ENCODE measurements at places on chromosomes 12 and 14.

DNA sequence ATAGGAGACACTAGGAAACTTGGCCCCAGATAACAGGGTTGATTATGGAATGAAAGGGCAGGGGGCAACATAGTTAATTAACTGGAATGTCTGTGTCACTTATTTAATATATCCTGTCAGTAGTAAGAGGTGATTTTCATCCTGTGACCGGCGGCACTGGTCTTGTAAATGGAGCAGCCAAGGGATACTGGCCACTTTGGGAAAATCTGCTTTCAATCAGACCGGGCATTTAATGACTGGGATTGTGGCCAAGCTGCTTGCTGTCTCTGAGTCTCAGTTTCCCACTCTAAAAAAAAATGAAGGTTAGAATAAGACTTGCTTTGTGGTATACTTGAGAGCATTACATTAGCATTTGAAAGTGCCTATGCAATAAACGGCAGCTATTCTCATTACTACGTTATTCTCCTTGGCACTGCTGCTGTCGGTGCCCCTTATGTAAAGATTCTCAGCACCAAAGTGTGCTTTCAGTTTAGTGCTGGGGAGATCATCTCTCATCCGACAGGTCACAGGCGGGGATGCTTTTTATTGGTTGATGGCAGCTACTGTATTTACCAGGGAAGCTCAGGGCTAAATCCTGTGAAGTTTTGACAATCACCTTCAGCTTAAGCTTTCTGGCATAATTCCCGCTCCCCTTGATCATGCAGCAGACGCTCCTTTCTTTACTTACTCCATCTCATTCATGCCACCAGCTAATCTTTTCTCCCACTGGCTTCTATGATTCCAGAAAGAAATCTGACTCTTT lies 162.1 kb downstream of the ESRRB start:
- DNase-seq: no peak

DNA sequence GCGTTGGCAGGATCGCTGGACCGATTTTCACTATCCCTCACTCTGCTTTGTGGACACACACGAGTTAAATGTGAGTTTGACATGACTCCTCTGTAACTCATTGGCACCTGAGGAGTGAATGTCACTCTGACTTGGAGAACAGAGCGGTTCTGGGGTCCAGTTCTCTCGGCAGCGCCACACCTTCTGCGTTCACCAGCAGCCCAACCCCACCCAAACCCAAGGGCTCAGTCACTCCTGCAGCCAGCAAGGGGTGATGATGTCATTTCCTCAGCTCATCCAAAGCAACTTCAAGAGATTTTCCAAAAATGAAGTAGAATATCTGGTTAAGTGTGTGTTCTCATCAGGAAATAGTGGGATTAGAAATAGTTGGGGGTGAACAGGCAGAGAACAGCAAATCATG lies 36.3 kb downstream of the ADGRD1 start:
- DNase-seq: no peak

- no peak for DNase-seq
Observed at GRCh38 chr12:93311827-93312226, 65.9 kb upstream of the NUDT4 start.

DNA sequence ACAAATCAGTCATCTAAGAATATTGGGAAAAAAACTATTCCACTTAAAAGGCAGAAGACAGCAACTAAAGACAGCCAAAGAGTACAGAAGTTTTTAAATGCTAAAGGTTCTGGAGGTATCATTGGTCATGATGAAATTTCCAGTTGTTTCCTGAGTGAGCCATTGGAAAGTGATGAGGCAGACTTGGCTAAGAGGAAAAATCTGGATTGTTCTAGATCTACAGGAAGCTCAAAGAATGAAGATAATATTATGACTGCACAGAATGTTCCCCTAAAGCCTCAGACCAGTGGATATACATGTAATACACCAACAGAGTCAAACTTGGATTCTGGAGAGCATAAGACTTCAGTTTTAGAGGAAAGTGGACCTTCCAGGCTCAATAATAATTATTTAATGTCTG lies 22.8 kb downstream of the GALNT4 start:
- DNase-seq: no peak

DNA sequence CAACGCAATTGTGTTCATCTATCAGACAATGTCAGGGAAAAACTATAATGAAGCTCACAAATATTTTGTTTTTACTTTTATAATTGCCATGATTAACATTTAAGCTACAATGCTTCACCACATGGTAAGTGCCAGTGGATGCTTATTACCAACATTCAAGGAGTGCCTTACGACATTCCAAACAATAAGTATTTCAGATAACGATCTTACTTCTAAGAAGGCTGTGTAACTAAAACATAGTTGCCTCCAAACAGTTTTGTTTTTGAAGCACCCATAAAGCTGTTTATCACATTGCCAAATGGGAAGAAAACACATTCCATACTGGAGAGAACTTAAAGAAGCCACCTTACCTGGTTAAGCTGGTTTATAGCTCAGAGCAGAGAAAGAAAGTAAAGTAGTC lies 78.8 kb downstream of the RPS6KA5 start:
- DNase-seq: no peak

DNA sequence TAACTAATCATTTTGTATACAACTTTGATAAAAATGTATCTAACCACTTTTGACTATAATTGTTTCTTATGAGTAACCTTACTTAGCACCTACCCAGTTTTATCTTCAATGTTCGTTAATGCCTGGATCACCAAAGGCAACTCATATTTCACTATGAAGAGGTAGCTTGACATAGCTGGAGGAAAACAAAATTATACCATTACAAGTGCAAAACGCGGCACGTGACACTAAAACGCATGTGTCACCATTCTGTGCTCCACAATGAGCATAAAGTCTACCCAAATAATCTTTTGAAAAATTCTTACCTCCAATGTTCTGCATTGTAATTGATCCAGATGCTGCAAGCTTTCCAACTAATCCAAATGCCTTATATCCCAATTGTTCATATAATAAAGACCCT lies 5.8 kb downstream of the SLC38A2 start:
- DNase-seq: no peak

DNA sequence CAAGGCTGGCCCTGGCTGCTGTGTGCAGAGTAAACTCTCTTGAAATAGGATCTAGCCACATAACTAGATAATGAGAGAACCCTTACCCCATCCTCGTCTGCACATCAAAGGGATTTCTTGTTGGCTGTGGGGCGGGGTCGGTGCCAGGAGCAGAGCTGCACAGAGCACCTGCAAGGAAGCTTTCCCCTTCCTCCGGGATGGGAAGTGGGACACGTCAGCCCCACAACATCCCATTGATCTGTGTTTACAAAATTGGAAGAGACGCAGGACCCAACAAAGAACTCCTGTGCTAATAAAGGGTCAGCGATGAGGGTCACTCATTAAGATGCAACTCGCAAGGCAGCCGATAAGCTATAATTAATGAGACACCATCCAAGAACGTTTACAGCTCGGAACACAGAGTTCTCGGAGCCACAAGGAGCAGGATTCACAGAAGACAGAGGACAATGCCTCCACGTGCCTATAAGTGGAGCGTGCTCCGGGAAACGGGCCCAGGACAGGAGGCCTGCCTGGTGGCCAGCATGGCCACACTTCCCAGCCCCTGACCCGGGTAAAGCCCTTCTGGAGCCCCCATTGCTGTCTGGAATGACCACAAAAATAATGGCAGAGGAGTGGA lies 171.5 kb downstream of the SLC15A4 start:
- no peak for DNase-seq

DNA sequence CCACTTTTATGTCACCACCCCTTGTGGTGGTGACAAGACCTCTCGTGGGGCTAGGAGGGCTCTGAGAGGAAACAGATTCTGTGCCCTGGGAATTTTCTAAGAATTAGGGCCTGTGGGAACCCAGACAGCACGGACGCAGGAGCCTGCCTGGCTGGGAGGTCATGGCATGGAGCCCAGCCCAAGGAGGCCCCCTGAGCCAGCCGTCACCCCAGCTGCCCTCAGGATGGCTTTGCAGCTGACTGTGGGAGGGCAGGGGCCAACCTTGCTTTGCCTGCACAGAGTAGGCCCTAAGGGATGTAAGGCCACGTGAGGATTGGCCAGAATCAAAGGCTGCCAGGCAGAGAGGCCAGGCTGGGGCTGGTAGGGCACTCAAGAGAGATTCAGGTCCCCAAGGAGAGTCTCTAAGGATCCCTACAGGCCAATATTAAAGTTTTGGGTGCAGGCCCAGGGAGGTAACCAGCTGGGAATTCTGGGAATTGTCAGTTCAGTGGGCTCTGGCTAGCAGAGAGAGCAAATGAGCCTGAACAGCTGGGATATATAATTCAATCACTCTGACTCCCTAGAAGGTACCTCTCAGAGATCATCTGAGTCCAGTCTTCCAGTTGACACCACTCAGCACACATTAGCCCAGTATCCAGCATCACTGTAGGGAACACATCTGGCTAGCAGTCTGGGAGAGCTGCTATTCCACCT lies 6.4 kb downstream of the LTBP2 start:
- no peak for DNase-seq

GRCh38 chr12:118274066-118274465 lies 98.6 kb downstream of the TAOK3 start:
- no peak for DNase-seq

DNA sequence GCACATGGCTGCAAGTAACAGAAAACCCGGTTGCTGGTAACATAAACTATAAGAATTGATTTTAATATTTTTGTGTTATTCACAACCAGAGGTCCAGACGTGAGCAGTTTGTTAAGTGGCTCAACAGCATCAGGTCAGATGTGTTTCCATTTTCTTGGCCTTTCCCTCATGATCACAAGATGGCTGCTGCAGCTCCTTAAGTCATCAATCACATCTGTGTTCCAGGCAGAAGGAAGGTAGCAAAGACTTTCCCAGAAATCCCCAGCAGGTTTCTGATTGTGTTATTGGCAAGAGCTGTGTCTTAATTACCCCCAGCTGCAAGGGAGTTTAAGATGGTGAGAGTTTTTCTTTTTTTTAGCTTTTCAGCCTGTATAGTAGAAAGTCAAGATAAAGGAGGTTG lies 40.4 kb upstream of the MYL2 start:
- DNase-seq: no peak

DNA sequence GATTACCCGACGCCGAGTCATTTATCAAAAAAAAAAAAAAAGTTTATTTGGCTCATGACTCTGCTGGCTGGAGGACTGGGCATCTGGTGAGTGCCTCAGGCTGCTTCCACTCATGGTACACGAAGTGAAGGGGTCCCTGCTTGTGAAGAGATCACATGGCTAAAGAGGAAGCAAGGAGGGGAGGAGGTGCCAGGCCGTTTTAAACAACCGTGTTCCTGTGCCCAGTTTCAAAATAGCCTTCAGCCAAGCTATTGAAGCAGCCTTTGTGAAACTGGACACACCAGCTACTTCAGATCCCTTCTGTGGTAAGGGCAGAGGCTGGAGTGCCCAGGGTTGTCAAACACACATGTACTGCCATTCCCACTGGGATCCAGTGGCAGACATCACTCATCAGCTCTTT lies 7.6 kb downstream of the POP5 start:
- DNase-seq: no peak

GRCh38 chr12:122072031-122072970 lies 6.3 kb upstream of the MLXIP start:
- peak; percentile 57 for DNase-seq

- DNase-seq: no peak
Observed at GRCh38 chr14:73879027-73879426, 7.6 kb upstream of the ZNF410 start.

DNA sequence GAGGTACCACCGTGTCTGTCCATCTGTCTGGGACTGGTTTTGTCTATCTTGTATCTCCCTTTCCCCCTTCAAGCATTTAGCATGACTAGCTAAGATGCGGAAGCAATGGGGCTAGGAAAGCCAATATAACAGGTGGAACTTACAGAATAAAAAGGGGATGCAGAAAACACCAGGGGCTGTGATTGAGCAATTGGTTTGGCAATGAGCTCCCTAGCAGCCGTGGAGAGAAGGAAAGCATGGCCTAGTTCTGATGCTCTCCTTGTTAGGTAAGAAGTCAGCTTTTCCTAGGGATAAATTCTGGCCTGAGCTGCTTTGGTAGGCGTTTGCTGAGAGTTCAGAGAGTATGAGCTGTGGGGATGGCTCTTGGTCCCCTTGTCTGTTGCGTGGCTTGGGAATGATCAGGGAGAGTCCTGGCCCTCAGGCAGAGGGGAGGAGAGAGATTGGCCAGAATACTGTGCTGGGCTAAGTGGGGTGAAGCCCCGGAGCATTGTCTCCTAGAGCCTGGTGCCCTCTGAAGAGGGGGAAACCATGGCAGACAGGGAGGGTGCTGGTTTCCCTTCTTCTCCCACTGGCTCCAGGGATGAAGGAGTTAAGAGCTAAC lies 7.1 kb downstream of the SETD1B start:
- no peak for DNase-seq

DNA sequence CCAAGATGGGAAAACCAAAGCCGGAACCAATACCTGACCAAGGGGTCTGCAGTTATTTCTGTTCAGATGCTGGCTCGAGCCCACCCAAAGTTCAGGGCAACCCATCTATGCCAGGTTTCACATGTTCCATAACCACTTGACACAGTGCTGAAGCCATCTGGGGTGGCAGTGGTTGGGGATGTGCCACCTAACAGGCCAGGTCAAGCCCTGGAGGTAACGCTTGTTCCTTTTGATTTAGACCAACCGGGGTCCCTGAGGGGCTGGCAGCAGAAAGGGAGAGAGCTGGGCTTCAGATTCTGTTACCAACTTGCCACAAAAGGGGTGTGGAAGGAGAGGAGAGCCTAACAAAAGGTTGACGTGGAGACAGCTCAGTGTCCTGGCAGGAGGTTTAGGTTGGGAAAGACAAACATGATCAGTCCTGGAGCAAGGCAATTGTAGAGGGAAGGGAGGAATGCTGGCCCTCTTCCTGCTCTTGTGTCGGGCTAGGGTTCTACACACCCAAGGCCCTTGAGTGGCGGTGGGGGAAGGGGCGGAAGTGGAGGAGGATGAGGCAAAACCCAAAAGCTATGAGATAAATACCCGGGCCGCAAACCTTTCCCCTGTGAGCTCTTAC lies 31.9 kb downstream of the CACNA2D4 start:
- DNase-seq: no peak

Measured in RWPE1 (cell line).